ENCODE measurements at places on chromosomes 7 and 10. TPM values are rescaled to one million over a fixed set of nuclear protein-coding genes. Genes with fewer than 3 reads are reported as not detected.

- DNase-seq, result no peak
Observed at GRCh38 chr7:133391206-133391605, 138.3 kb downstream of the EXOC4 start.

DNA sequence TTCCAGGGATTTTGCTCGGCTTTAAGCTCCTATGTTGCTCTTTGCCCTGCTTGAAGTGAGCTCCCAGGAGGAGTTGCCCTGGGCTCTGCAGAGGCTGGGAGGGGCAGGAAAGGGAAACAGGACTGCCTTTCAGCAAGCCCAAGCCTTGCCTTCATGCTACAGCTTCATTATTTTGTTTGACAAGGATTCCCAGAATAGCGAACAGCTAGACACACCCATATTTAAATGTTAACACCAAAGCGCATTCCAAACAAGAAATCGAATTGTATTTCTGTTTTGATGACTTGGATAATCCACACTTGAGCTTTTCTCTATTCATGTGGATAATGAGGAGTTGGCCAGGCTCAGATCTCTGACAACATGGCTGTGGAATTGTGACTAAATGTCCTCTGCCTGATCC is 6.3 kb downstream of the KIAA1217 start:
- no peak for DNase-seq

DNA sequence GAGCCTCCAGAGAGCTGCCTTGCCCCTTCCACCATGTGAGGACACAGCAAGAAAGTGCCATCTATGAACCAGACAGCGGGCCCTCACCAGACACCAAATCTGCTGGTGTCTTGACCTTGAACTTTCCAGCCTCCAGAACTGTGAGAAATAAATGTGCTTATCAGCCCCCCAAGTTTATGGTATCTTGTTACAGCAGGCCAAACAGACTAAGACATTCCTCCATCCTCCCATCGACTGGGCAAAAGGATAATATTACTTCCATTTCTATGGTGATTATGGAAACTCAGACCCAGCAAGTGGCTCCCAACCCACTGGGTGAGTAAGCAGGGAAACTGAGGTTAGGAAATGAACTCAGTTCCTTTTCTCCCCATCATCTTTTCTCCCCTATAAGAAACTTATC is 288.4 kb downstream of the KCNMA1 start:
- no peak for DNase-seq

DNA sequence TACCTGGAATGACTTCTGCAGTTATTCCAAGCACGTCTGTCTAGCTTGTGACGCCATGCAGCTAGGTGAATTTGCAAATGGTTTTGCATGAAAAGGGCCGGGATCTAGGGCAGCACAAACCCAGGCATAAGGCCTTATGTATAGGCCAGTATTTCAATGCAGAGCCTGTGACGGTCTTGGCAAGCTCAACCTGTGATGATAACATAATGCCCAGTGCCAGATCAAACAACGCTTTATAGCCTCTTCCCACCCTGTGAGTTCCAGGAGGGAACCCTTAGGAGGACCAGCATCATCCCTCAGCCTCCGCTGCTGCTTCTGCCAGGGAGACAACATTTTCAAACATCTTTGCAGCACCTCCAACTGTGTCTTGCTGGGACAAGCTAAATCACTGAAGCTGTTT is 390.7 kb downstream of the INHBA start:
- DNase-seq, result no peak

GRCh38 chr7:151330181-151330580 is 11.4 kb upstream of the NUB1 start:
- DNase-seq, result no peak

- DNase-seq, result no peak
Observed at GRCh38 chr7:100466653-100467605, 2.9 kb upstream of the SPACDR start.

- no peak for DNase-seq
Observed at GRCh38 chr7:251005-251404, 39.0 kb upstream of the FOXL3 start.

DNA sequence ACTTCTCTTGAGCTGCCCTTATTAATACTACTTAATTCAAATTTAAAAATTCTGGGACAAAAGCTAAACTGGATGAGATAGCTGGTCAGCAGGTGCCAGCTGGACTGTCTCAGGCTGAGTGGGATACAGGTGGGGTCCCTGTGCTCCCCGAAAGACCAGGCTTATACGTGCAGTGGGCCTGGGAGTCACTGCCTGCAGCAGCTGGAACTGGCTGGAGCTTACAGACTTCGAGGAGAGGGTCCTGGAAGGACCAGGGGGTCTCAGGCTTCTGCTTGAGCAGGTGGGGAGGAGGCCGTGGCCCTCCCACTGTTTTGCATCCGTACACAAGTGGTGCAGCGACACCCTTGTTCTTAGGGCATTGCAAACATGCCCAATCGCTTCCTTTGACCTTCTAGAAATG is 203.7 kb downstream of the GLRX3 start:
- no peak for DNase-seq

DNA sequence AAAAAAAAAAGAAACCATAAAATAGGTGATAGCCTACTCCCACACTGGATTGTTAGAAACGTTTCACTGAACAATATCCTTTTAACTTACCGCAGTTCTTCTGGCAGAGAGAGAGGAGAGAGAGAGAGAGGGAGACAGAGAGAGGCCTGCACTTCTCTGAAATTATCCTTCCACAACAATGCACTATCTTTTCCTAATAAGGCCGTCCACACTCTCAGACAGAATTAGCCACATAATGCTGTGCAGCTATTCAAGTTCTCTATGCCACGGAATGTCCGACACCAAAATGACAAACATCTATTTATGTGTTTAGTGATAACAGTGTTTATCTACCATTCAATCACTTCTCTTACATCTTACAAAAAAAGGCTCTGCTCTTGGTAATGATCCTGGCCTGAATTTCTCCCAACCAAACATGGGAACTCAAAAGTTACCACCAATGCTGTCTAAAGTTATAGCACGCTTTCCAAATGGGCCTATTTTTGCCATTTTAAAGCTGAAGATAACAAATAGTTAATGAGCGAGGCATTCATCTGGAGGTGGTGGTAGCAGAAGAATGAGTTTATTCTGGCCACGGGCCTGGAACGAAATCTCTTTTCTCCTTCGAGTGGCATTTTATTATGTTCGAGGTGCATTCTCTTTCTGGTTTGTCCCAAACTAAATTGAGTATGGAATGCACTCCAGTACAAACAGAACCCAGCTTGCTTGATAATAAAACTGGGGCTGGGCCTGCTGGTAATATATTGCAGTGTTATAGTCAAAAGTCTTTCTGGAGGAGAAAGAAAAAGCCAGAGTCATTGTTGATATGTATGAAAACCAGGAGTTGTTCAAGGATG is 160.2 kb upstream of the SVIL start:
- no peak for DNase-seq

DNA sequence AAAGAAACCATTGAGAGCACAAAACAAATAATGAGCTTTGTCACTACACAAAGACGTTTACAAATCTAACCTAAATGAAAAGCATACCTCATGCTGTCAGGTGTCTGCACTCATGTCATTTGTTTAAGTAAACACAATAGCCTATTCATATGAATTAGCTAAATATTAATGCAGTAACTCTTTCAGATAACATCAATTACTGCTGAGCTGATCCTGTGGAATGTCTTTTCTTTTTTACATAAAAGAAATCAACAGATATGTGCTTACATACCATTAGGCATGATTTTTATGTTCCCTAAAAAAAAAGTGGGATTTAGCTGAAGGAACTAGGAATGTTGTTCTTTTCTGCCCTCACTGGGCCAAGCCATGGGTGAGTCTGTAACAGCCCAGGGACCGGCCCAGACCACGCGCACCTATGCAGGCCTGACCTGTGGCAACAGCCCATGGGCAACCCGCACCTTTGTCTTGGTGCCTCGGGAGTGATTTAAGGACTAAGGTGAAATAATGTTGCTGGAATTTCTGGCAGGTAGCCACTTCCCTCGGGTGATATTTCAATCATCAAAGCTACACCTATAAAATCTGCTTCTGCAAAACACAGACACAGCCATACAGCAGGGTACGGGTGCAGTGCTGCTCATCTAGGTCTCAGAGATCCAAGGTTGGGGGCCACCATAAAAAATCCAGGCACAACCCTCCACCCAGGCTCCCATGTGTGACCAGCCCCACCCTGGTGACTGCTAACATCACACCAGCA is 44.6 kb downstream of the FGFR2 start:
- DNase-seq, result no peak

GRCh38 chr7:148391591-148391990 is 199.0 kb upstream of the C7orf33 start:
- DNase-seq, result no peak

GRCh38 chr10:110641256-110641655 is 2.9 kb upstream of the RBM20 start:
- peak; percentile 77 for DNase-seq

- no peak for DNase-seq
Observed at GRCh38 chr7:13949445-13949844, 40.0 kb downstream of the ETV1 start.

ATOH7 gene
- not detected for total RNA-seq

FANK1 gene
- total RNA-seq, result 0.45 TPM

IDI2 gene
- total RNA-seq, result not detected
